ENCODE measurements at places on chromosomes 3 and 15. TPM values are rescaled to one million over a fixed set of nuclear protein-coding genes. Genes with fewer than 3 reads are reported as not detected.

GRCh38 chr3:7697548-7697947, 804.1 kb upstream of the LMCD1 start:
- H3K4me3 ChIP-seq, result no peak overlapping the region
- no peak overlapping the region for H3K27ac ChIP-seq
- H3K36me3 ChIP-seq, result no peaks in the 10 kb centered on the region
- no peaks in the 10 kb centered on the region for H3K4me1 ChIP-seq

DNA sequence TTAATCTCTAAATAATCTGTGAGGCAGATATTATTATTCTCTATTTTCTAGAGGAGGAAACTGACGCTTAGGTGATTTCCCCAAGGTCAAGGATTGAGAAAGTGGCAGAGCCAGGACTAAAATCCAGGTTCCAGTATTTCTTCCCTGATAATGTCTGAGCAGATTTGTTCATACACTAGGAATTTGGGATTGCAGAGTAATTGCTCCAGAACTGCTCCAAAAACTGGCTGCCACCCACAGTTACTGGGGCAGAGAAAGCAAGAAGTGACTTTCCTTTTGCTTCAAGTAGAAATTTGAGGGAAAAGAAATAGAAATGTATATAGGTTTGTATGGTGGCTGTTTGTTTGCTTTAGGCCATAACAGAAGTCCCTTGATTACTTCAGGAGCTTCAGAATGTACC, 60.6 kb downstream of the SLC12A8 start:
- H3K36me3 ChIP-seq, result no peaks in the 10 kb centered on the region
- H3K4me1 ChIP-seq, result peaks cover 15% of the 10 kb centered on the region
- H3K27me3 ChIP-seq, result no peaks in the 10 kb centered on the region

DNA sequence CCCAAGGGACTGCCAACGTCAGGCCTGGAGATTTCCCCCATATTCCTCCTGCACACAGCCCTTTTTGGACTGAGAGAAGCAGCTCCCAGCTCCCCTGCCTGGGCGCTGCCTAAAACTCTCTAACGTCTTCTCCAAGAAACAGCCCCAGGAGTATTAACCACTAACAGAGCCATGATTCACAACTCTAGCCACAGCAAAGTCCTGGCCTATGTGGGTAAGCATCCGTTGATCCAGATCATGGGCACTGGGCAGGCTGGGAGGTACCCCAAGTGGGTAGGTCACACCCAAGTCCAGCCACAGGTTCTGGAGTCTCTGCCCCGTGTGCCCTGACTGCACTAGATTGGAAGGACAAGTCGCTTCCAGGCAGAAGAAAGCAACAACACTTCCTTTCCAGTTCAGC, 31.9 kb downstream of the NBEAL2 start:
- H3K4me3 ChIP-seq, result no peak overlapping the region
- no peaks in the 10 kb centered on the region for H3K27me3 ChIP-seq
- peaks cover 15% of the 10 kb centered on the region for H3K4me1 ChIP-seq

GRCh38 chr3:179297971-179298725, 24.7 kb upstream of the ZNF639 start:
- no peaks in the 10 kb centered on the region for H3K36me3 ChIP-seq
- H3K27me3 ChIP-seq, result peaks cover 2% of the 10 kb centered on the region
- H3K4me3 ChIP-seq, result no peak overlapping the region
- H3K4me1 ChIP-seq, result no peaks in the 10 kb centered on the region
- DNase-seq, result peak; percentile 8
- H3K27ac ChIP-seq, result no peak overlapping the region

- no peaks in the 10 kb centered on the region for H3K4me1 ChIP-seq
- no peak for DNase-seq
- peaks cover 10% of the 10 kb centered on the region for H3K36me3 ChIP-seq
- H3K27me3 ChIP-seq, result no peaks in the 10 kb centered on the region
- H3K4me3 ChIP-seq, result no peak overlapping the region
Measured at GRCh38 chr3:45676325-45677032, 12.7 kb upstream of the SACM1L start.

DNA sequence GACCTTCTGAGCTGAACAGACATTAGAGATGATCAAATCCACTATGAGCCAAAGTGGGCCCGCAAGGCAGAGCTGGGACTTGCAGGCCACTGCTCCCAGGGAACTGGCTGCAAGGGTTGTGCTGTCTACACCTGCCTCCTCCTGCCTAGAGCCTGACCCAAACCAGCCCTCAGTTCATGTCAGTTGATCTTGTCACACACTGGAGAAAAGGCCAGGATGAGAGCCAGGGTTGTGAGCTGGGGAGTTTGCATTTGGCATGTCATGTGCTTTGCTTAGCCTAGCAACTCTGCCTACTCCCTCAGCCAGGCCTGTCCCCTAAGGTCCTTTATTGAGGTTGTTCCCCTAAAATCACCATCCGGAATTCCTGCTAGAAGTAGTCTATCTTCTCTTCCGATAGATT, 67.8 kb downstream of the RAB11A start:
- H3K27me3 ChIP-seq, result no peaks in the 10 kb centered on the region
- no peaks in the 10 kb centered on the region for H3K36me3 ChIP-seq
- H3K4me1 ChIP-seq, result peaks cover 14% of the 10 kb centered on the region

Gene TLE3
- 45.4 TPM for total RNA-seq

Data from astrocyte (in vitro differentiated cells and primary cell).